ENCODE measurements at places on chromosomes 1 and 21.

DNA sequence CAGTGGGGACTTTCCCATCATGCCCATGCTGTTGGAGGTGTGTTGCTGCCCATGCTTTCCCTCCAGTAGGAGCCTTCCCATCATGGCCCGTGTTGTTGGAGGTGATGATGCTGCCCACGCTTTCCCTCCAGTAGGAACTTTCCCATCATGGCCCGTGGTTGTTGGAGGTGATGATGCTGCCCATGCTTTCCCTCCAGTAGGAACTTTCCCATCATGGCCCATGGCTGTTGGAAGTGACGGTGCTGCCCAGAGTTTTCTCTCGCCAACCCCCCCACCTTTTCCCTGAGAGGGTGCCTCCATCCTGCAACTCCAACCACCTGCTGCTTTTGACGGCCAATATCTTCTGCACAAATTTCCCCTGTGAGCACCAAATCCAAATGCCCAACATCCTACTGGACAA is 205.7 kb downstream of the TOMM20 start:
- no peak for DNase-seq

- DNase-seq, result no peak
Observed at GRCh38 chr1:146016891-146017290, 4.6 kb downstream of the HJV start.

- DNase-seq, result no peak
Observed at GRCh38 chr1:30034105-30034626, 689.2 kb downstream of the MATN1 start.

DNA sequence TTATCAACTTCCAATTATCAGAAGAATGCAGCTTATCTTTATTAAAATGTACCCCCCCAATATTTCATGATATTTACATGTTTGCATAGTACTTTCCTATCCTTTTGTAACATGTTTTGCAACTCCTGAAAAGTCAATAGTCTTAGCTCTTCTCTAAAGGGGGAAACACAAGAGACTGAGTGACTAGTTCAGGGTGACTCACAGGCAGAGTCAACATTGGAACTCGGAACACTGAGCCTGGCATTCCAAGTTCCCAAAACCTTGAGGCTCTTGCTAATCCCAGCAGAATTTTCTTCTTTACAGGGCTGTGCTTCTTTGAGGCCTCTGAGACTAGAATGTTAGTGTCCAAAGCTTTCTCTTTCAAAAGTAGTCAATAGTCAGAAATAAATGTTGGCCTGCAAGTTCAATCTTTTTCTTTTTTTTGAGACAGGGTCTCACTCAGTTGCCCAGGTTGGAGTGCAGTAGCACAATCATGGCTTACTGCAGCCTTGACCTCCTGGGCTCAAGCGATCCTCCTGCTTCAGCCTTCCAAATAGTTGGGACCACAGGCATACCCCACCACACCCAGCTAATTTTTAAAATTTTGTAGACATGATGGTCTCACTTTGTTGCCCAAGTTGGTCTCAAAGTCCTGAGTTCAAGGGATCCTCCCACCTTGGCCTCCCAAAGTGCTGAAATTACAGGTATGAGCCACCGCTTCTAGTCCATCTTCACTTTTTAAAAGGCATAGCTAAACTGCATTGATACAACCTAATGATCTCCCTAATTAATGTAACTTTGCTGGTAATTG is 37.5 kb downstream of the ZNF281 start:
- peak; percentile 49 for DNase-seq

- DNase-seq, result no peak
Observed at GRCh38 chr21:15795533-15795932, 65.8 kb downstream of the USP25 start.

- peak; percentile 36 for DNase-seq
Observed at GRCh38 chr1:71196685-71197084, 115.8 kb upstream of the ZRANB2 start.

- DNase-seq, result no peak
Observed at GRCh38 chr1:153470707-153471106, 10.3 kb upstream of the S100A7 start.

DNA sequence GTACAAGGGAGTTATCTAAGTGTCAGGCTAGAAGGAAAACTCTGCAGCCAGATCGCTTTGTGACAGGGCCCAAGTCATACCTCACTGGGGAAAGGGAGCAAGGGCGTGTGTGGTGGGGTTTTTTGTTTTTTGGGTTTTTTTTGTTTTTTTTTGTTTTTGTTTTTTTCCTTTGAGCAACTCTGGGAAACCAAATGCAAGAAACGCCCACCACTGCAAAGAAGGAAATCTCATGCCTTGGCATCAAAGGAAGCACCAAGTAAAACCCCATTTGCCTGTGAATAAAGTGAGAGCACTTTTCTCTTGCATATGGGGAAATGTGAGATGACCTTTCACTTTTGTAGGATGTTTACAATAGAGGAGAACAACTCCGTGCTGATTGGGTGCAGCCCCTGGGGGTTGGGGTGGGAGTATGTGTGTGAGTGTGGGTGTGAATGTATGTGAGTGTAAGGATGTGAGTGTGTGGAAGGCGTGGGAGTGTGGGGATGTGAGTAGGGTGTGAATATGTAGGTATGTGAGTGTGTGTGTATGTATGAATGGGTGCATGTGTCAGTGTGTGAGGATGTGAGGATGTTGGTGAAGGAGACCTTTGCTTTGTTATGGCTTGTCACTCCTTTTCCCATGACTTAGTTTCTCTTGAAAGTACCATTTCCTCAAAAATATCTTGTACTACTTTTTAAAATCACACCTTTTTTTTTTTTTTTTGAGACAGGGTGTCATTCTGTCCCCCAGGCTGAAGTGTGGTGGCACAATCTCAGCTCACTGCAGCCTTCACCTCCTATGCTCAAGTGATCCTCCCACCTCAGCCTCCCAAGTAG is 34.6 kb downstream of the IL12RB2 start:
- DNase-seq, result no peak

DNA sequence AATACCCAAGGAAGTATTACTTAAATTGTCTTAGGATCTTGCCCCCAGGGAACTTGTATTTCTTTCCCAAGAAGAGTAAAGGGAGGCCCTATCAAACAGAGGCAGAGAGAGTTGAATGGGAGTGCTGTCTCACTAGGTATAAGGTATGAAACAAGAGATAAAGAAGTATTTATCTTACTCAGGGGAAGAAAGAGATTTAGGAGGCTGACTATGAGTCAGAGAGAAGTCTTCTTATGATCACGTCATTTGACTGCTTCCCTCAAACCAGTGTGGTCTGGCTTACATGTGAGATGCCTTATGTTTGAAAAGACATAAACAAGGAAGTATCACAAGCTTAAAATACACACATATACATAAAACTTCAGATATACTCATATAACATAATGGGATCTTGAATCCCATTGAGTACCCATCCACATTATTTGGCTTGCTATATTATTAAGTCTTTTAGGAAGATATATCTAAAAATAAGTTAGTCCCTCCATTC is 29.6 kb downstream of the DUSP10 start:
- no peak for DNase-seq

DNA sequence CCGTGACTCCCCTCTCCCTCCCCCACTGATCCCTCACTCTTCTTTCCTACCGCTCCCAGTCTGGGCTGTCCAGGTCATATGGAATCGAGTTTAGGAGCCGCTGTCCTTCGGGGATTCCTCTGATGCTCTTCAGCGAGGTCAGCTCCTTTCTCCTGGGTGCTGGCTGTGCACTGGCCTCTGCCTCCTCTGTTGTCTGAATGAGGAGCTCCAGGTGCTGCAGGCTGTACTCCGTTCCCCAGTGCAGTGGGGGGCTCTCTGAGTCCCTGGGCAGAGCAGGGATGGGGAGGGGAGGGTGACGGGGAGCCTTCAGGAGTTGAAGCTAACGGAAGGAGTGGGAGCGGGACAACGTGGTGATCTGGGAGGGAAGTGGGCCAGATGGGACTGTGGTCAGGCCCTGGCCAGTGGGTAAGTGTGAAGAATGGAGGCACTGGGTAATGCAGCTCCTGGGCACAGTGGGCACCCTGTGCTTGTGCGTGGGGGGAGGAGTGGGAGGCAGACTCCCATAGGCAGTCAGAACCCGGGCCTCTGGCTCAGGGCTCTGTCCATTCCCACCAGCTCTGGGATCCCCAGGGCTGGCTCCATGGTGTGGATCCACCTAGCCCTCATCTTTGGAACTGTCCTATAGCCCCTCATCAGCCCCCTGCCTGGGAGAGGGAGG is 59.5 kb upstream of the TLR5 start:
- DNase-seq, result no peak

DNA sequence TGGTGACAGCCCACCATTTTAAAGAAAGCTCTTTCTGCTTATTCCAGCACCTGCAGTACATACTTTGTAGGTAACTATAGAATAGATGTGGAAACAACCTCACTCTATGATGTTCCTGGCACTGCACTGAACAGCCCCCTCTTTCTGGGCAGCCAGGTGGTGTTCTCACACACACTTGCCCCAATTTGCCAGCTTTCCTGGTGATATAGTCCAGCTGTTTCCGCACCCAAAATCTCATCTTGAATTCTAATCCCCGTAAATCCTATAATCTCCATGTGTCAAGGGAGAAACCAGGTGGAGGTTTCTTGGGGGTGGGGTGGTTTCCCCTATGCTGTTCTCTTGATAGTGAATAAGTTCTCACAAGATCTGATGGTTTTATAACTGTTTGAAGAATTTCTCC is 102.2 kb downstream of the FCRL5 start:
- DNase-seq, result no peak

- DNase-seq, result no peak
Observed at GRCh38 chr1:50393522-50394120, 29.6 kb downstream of the DMRTA2 start.

- DNase-seq, result peak; percentile 26
Observed at GRCh38 chr21:38760017-38760761, 45.5 kb upstream of the ETS2 start.

- DNase-seq, result peak; percentile 77
Observed at GRCh38 chr1:175572932-175573868, 170.2 kb downstream of the TNR start.

- DNase-seq, result no peak
Observed at GRCh38 chr1:50667272-50667671, 244.0 kb upstream of the DMRTA2 start.
